ENCODE measurements at places on chromosomes 6 and 20.

- no peak for DNase-seq
Observed at GRCh38 chr6:144379356-144379755, 94.2 kb downstream of the UTRN start.

GRCh38 chr20:56460459-56460858 is 8.0 kb upstream of the RTF2 start:
- DNase-seq: no peak

DNA sequence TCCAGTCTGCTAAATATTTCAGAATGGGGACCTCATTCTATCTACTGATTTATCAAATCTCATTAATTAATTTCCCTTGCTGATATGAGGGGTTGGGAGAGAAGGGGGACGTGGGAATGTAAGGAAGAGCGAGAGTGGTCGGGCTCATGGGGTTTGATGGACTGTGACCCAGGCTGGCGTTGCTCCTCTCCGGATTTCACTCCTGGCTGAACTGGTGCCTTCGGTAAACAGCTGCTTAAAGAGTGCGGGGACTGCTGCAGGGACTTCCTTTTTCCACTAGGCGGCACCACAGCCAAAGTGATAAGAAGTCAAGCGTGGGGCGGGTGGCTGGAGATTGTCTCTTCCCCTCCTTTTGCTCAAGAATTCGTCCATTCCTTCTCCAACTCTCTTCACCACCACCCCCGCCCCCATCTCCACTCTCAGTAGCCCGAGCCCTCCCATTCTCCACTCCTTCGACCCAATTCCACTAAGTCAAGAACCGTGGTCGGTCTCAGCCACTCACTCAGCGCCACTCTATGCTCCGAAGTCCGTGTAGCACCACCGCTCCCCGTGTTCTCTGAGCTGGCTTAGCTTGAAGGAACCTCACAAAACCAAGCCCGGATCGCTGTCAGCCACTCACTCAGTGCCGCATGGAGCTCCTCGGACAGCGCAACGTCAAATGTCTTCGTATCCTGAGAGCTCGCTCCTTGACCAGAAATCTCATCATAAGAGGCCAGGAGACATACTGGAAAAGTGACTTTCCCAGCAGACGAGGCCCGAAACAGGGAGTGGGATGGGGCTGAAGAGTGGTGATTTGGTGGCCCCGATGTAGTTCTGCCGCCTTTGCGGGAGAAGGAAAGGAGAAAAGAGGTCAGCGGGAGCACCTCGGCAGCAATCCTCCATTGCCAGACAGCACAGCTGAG is 9.7 kb downstream of the TRIM31 start:
- peak; percentile 75 for DNase-seq

DNA sequence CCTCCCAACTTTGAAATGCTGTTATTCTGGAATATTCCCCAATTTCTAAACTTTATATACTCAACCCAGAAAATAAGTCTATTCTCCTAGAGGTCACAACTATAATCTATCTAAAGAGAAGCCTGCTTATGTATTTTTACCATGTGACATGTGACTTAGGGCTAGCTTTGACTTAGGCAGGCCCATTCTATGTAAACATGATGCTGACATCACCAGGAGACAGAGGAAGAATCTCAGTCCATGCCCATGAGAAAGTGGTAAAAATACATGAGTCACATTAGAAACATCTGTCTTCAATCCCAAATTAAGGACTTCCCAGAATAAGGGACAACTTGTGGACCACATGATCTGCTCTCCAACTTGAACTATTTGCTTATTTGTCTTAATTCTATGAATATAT is 113.6 kb upstream of the ID4 start:
- no peak for DNase-seq

GRCh38 chr20:56943946-56944945 is 315.1 kb downstream of the TFAP2C start:
- DNase-seq: no peak

DNA sequence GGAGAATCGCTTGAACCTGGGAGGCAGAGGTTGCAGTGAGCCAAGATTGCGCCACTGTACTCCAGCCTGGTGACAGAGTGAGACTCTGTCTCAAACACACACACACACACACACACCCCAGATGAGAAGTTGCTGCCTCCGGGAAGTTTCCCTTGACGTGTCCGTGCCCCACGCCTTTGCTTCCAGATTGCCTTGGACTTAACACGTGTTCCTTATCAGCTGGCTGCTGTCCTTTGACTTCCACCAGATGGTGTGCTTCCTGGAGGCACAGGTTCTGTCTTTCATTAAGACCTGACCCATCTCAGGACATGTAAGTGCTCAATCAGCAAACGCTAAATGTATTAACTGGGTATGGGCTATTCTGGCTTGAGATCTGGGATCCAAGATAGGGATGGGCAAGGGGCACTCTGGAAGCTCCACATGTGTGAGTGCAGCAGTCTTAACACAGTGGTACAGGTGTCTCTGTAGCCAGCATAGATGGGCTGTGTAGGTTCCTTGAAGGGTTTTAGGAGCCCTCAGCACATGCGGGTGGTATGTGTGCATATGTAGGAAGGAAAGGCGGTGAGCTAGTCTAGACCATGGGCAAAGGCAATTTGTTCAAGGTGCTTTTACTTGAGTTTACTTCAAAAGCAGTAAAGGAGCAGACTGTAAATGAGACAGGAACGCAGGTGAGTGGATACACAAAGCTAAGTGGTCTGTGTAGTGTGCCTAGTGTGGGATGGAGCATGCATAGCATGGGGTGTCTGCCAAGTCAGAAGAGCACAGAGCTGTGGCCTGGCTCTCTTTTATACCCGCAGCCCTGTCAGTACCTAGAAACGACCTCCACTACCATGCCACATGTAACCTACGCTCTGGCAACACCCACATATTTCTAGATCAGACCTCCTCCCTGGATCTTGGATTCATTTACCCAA is 11.6 kb downstream of the PIGT start:
- DNase-seq: no peak

GRCh38 chr6:69953491-69953890 is 87.1 kb downstream of the COL19A1 start:
- DNase-seq: no peak

- no peak for DNase-seq
Observed at GRCh38 chr20:22908944-22909343, 126.2 kb upstream of the SSTR4 start.

DNA sequence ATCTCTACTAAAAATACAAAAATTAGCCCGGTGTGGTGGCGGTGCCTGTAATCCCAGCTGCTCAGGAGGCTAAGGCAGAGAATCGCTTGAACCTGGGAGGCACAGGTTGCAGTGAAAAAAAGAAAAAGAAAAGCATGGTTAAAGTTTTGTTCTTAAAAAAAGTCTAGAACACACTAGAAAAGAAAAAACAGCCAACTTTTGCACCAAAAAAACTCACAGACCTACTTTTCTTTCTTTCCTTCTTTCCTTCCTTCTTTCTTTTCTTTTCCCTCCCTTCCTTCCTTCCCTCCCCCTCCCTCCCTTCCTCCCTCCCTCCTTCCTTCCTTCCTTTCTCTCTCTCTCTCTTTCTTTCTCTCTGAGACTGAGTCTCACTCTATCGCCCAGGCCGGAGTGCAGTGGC is 204.4 kb downstream of the BTBD9 start:
- DNase-seq: no peak

DNA sequence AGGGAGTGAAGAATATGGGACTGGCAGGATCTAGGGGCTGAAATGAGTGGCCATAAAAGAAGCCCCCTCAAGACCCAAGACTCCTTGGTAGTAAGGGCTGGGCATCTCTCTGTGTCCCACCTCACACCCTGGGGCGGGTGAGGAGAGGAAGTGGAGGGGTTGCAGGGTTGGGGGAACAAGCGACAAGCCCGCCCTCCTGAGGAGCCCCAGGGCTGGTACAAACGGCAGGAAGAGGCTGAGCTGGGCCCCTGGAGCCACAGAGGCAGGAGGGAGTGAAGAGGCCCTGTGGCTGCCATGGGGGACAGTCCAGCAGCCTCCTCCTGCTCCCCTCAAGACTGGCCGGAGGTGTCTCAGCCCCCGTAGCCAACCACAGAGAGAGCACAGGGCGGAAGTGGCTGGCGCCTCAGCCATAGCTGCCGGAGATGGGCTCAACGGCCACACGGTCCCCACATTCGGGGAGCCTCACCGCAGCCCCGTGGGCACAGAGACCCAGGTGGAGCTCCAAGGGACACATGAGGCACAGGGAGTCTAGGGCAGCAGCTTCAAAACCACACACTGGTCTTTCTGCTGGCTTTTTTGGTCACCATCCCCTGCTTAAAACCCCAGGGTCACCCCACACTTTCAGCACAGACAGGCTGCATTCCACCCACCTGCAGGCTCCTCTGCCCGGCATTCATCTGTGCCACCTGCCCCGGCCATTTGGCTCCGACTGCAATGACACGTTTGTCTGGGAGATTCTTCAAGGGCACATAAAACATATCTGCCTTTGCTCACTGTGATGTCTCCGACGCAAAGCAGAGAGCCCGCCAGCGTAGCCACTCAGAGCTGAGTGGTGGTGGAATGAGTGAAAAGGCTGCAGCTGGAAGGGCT is 524 bp downstream of the C20orf203 start:
- DNase-seq: peak; percentile 43

- no peak for DNase-seq
Observed at GRCh38 chr6:163923658-163924411, 509.3 kb downstream of the QKI start.

DNA sequence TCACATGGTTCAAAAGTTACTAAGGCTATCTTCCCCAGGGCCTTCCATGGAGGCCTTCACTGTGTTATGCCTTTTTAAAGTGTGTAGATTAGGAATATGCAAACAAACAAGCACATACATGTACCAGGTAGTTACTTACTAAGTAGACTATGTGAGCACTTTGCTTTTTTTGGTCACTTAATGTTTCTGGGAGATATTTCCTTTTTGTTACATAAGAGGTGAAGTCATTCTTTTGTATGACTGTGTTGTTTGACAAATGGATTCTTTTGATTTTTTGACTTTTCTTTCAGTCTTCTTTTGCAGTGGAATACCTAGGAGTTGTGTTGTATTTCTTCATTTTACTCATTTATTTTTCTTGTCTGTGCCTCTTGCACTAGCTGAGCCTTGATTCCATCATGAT is 39.6 kb upstream of the BCAS1 start:
- DNase-seq: no peak

GRCh38 chr6:27019651-27020552 is 227.6 kb upstream of the PRSS16 start:
- DNase-seq: peak; percentile 93

GRCh38 chr6:35686436-35686835 is 2.3 kb downstream of the FKBP5 start:
- no peak for DNase-seq

GRCh38 chr6:111057074-111057752 is 30.1 kb upstream of the SLC16A10 start:
- DNase-seq: peak; percentile 56

GRCh38 chr6:24961852-24962251 is 26.1 kb upstream of the RIPOR2 start:
- no peak for DNase-seq

- no peak for DNase-seq
Observed at GRCh38 chr20:39944861-39945260, 744.2 kb downstream of the MAFB start.
